Naive thymus-derived CD8-positive, alpha-beta T cell (primary cell): ENCODE measurements at places on chromosomes 5 and 9.

DNA sequence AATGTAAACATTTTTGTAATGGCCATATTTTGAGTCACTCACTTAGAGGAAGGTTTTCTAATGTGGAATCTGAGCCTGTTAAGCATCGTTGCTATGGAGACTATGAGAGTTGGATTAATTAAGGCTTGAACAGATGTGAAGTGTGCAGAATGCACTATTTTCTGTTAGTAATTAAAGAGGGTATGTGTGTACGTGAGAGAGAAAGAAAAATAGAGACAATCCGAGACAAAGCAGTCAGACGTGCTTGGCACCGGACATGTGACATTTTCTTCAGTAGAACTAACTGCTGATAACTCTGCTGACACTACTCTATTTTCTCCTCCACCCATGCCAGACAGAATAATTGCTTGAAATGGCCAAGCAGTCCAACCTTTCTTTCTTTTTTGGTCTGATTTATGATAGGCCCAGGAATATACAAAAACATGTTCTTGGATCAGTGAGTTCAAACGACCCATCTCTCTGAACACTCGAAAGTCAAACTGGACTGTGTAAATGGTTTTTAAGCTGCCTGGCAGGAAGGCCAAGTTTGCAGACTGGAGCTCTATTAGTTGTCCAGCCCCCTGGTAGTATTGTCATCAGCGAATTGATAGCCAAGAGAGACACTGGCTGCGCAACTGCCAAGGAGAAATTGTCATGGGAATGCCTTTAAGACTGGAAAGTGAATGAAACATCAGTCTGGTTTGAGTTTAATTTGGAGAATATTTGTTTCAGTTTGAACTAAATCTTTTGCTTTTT is 322.1 kb downstream of the ARHGEF28 start:
- DNase-seq = no peak

DNA sequence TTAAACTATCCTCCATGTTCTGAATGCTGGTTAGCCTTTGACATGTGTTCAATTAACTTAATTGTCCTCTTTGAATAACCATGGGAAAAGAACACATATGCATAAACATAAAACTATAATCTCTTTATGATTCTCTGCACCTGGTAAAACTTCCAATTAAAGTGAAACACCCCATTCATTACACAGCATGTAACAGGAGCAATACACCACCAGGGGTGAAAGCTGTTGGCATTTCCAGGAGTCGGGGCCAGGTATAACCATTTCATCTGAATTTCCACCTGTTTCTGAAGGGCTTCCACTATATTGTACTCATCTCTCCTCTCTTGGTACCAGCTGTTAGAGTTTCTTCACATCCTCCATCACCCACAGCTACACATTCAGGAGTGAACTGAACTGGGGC is 303.8 kb downstream of the EDIL3 start:
- DNase-seq = no peak

- DNase-seq = no peak
These were observed 203.9 kb downstream of the RAB3C start for GRCh38 chr5:58786711-58787303.

DNA sequence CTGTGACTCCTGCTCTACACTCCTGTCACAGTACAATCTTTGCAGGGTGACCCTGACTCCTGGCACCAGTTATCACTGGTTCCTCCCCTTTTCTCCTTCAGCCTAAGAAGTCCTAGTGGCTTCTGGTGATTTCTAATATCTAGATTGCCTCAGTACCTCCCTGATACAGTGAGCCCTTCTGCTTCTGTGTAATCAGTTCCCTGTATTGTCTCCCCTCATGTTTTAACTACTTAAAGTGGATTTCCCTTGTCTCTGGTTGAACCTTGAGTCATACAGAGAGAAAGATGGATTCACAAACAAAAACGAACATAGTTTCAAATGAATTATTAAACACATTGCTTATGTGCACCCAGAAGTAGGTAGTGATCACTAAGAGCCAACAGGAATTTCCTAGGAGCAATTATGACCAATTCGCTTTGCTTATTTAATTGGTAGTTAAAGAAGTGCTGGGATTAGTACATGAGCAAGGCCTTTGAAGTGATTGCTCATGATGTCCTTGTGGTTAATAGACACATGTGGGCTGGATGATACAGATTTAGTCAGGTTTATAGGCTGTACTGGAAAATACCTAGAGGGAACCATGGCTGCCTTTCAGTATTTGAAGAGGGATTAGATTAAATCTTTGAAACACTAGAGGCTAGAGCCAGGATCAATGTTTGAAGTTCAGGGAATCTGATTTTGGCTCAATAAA is 145.8 kb upstream of the MEF2C start:
- DNase-seq = no peak

GRCh38 chr9:28941856-28942255 is 1368.6 kb upstream of the C9orf72 start:
- DNase-seq = no peak

DNA sequence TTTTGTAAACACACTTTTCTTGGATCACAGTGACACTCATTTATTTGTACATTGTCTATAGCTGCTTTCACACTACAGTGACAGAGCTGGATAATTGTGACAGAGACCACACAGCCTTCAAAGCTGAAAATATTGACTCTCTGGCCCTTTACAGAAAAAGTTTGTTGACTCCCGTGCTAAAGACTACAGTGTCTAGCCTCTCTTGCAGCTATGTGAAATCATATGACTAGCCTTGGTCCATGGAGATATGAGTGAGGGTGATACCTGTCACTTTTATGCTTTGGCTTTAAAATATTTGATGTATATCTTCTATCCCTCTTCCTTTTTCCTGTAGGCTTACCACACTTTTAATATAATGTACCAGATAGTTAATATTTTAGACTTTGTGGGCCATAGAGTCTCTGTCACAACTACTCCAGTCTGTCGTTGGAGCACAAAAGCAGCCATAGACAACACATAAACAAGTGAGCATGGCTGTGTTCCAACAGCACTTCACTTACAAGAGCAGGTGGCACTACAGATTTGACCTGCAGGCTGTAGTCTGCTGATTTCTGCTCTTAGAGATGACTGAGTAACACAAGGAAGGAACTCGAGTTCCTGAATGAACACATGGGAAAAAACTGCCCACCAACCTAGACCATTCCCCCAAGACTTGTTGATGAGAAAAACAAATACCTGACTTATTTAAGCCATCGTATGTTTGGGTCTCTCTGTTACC is 73.5 kb upstream of the ANKRD55 start:
- no peak for DNase-seq

GRCh38 chr5:77312413-77312812 is 101.9 kb downstream of the PDE8B start:
- no peak for DNase-seq

DNA sequence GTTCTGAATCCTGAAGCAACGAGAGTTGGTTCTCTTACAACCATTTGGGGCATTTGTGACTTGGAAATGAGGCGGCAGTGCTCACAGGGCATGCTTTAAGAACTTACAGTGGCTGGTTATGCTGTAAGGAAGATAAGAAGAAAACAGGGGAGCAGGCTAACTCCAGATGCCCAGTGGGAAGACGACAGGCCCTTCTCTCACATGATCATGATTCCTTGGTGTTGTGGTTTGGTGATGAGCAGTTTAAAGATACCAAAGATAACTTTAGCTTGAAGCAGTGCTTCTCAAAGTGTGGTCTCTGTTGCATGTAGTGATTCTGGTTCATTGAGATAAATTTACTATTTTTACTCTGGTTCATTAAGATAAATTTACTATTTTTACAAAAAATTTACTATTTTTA is 2.6 kb upstream of the HABP4 start:
- no peak for DNase-seq

DNA sequence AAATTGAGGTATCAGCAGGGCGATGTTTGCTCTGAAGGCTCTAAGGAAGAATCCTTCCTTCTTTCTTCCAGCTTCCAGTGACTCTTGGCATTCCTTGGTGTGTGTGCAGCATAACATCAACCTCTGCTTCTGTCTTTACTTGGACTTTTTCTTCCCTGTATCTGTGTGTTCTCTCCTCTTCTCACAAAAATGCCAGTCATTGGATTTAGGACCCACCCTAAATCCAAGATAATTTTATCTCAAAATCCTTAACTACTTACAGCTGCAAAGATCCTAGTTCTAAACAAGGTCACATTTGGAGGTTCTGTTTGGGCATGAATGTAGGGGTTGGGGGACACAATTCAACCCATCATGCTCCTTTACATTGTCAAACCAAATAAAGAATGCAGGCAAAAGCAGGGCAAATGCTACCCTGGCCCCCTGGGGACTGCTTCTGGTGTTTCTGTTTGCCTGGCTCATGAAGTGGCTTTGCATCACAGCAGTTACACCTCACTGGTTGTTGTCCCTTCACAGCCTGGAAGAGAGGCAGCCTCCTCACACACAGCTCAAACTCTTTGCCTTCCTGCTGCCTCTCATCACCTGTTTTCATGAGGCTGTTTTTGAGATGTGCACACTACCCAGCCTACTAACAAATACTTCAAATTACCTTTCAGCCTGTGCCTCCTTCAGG is 64.8 kb upstream of the PLCXD3 start:
- DNase-seq = no peak

DNA sequence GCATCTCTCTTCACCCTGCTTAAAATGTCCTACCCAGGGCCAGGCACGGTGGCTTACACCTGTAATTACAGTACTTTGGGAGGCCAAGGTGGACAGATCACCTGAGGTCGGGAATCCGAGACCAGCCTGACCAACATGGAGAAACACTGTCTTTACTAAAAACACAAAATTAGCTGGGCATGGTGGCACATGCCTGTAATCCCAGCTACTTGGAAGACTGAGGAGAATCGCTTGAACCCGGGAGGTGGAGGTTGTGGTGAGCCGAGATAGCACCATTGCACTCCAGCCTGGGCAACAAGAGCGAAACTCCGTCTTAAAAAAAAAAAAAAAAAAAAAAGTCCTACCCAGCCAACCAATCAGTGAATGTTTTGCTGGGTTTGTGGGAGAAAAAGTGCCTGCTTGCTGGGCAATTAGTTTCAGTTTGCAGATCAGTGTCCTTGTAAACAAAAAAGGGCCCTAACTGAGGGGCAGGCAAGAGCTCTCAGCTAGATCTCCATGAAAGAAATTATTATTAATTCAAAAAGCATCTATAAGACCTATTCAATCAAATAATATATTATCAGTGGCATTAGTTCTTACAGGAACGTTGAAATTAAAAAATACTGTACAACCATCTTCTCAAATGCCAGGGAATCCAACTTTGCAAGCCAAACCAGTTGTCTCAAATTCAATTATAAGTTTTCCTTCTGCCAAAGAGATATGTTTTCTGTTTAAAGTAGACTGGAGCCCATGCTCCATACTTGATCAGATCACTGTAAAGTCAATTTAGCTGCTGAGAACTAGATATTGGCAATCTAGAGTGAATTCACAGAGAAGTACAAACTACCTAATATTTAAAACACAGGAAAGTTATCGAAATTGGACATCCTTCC is 3.9 kb downstream of the MEGF9 start:
- peak; percentile 12 for DNase-seq

DNA sequence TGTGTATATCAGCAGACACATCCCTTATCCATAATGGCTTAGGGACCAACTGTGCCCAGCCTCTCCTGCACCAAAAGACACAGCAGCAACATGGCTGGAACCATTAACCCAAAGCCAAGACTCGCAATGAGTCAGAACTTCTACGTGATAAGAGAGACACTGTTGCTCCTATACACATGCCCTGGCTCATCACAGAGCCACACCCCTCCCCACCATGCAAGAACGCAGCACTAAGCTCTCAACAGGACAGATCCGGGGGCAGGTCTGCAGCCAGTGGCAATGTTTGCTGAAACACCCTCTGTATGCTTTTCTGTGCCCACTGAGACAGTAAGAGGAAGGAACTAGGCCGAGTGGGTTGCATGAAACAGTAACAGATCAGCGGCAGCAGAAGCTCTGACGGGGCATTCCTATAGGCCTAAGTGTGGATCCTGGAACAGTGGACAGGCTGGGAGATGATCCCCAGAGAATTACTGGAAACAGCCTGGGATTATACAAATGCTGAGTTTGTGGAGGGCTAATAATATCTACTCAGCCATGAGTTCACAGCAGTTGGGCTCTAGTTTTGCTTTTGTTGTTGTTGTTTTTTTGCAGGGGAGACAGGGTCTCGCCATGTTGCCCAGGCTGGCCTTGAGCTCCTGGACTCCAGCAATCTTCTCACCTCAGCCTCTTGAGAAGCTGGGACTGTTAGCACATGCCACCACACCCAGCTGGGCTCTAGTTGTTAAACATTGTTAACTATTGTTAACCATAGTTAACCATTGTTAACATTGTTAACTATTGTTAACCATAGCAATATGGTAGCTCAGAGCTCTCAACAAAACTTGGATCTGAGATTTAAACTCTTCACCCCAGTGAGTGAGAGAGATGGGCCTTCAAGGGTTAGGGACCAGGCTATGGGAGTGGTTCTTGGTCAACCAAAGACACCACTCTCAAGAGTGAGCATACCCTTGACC is 41.0 kb downstream of the B4GALT1 start:
- no peak for DNase-seq

- no peak for DNase-seq
These were observed 162.4 kb upstream of the ZNF608 start for GRCh38 chr5:124908581-124909451.

DNA sequence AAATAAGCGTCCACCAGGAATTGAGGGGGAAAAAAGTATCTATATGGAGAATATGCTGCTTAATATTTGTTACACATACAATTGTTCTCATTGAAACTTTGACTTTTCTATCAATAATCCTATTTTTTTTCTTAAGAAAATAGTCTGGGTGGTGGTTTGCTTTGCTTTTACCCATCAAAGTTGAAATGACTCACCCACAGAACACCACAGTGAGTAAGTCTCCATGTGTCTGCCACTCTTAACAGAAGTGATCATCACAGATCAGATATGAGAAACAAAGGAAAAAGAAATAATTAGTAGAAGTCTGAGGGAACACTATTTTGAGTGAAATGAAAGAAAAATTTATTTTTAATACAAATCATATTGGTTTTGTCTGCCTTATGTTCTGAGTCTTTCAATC is 742.8 kb downstream of the CDH9 start:
- no peak for DNase-seq

- DNase-seq = no peak
These were observed 393.6 kb downstream of the SPOCK1 start for GRCh38 chr5:137105351-137106035.

DNA sequence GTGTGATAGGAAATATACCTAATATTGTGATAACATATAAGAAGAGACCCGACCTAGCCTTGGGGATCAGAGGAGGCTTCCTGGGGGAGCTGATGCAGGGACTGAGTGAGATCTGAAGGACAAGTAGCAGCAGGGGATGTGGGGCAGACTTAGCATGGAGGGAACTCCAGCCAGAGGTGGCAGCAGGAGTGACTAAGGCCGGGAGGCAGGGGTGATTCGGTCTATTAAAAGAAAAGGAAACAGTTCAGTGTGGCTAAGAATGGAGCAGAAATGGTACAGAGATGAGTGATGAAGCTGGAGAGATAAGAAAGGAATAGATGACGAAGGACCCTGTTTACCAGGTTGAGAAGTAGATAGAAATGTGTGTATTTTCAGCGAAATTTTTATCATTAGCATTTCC is 408.8 kb downstream of the ENC1 start:
- DNase-seq = no peak

- no peak for DNase-seq
These were observed 48.4 kb upstream of the FUBP3 start for GRCh38 chr9:130530938-130531337.

- DNase-seq = no peak
These were observed 211.2 kb downstream of the CD180 start for GRCh38 chr5:66985417-66985816.
